ENCODE measurements at places on chromosomes 7 and 10.

- no peak overlapping the region for H3K4me3 ChIP-seq
- no peaks in the 10 kb centered on the region for H3K27me3 ChIP-seq
- H3K27ac ChIP-seq, result no peak overlapping the region
- H3K4me1 ChIP-seq, result no peaks in the 10 kb centered on the region
Observed at GRCh38 chr10:44587488-44588318, 202.8 kb upstream of the CXCL12 start.

- H3K36me3 ChIP-seq, result no peaks in the 10 kb centered on the region
- no peaks in the 10 kb centered on the region for H3K4me1 ChIP-seq
- no peak overlapping the region for H3K4me3 ChIP-seq
- no peak for DNase-seq
- H3K27me3 ChIP-seq, result no peaks in the 10 kb centered on the region
- H3K27ac ChIP-seq, result no peak overlapping the region
Observed at GRCh38 chr7:121608785-121609184, 212.7 kb upstream of the FAM3C start.

GRCh38 chr10:28793482-28793881, 116.2 kb downstream of the BAMBI start:
- H3K4me1 ChIP-seq, result no peaks in the 10 kb centered on the region
- H3K36me3 ChIP-seq, result no peaks in the 10 kb centered on the region
- no peak overlapping the region for H3K27ac ChIP-seq
- no peak overlapping the region for H3K4me3 ChIP-seq

- H3K36me3 ChIP-seq, result no peaks in the 10 kb centered on the region
- H3K27me3 ChIP-seq, result no peaks in the 10 kb centered on the region
- H3K27ac ChIP-seq, result peak overlapping the region; percentile 26
- peaks cover 6% of the 10 kb centered on the region for H3K4me1 ChIP-seq
- no peak overlapping the region for H3K4me3 ChIP-seq
Observed at GRCh38 chr10:71598621-71599055, 120.9 kb downstream of the C10orf105 start.

Data from thymus (tissue), 14 donors.